NCI-H774 (cell line): ENCODE measurements at places on chromosomes 6 and 20.
A peak's percentile ranks its signal among the peaks of the same experiment; 100 is the strongest.

GRCh38 chr20:46833360-46833759, 61.3 kb upstream of the EYA2 start:
- DNase-seq = no peak

DNA sequence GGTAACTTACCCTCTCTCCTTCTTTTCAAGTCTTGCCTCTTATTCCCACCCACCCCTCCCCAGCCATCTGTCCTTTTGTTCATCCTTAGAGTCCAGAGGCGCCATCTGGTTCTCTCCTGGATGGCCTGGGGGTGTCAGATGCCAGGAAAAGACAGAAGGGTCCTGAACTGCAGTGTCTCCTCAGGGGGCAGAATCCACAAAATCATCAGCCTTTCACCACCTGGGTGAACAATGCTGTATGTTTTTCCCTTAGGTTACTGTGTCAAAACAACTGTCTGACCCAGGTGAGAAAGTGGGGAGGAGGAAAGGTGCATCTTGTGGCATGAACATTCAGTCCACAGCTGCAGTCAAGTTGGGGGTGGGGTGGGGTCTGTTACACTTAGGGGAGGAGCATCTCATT, 47.9 kb upstream of the FYN start:
- DNase-seq = no peak

DNA sequence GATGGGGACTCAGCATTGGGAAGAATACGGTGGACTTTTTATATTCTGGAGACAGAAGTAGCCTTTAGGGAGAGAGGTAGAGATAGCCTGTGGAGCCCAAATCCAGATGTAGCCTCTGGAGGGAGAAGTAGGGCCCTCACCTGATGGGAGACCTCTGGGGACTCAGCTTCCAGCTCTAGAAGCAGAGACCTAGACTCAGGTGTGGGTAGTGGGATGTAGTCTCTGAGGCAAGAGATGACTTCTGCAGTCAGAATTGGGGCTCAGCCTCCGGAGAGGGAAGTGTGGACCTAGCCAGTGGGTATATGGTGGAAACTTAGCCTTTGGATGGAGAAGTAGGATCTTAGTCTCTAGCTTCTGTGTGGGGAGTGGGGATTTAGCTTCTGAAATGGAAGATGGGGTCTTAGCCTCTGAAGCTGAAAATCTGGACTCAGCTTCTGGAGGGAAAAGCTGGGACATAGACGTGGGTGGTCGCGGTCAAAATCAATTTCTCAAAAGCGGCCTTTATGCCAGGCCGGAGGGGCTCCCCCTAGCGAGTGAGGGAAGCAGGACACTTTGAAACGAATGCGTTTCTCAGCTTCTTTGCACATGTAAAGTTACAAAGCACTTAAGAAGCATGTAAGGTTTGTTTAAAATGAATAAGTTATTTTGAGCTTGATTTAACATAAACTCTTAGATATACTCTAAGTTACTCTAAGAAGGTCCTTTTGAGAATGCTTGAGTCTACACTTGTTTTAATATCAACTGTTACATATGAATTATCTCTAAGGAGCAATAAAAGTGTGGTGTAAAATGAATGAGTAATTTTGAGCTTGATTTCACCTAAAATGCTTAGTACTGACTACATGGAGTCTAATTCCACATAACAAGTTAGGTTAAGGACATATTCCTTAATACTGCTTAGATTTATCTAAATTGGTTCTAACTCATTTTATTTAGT, 12.9 kb upstream of the ZNF343 start:
- DNase-seq = peak; percentile 2

DNA sequence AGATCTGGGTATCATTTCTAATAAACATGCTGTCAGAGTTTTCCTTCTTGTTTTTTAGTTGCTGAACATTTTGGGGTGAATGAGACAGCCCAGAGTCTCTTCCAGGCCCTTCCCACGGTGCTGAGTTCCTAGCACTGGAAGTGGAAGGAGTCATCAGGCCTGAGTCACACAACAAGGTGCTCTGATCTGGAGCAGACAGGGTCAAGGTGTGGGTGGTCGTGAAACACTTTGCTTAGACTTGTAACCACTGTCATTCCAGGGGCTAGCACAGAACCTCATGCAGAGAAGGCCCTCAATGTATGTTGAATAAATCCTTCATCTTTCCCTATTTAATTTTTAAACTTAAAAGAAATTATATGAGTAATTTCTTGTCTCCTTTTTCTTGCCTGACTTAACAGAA, 60.6 kb downstream of the TXLNB start:
- no peak for DNase-seq

DNA sequence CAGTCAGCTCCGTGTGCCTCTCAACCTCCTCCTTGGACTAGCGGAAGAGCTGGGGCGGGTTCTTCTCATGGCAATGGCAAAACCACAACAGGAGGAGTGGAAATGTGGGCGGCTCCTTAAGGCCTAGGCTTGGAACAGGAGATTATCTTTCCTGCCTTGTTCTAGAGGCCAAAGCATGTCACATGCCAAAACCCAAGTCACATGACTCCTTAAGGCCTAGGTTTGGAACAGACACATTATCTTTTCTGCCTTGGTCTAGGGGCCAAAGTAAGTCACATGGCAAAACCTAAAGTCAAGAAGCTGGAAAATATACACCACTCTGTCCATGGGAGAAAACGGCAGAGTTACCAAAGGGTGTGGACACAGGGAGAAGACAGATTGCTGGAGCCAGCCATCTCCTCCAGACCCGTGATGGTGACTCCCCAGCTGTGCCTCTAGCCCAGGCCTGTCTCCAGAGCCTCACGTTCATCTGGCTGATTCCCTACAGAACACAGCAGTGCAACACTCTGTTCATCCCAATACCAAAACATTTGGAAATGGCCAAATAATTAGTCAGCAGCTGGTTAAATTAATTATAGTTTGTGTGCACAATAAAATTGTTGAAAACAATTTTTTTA, 34.2 kb downstream of the ANKRD60 start:
- no peak for DNase-seq

- no peak for DNase-seq
Observed at GRCh38 chr6:25682324-25682723, 30.3 kb downstream of the SCGN start.

- no peak for DNase-seq
Observed at GRCh38 chr6:4678506-4679300, 97.5 kb upstream of the CDYL start.

DNA sequence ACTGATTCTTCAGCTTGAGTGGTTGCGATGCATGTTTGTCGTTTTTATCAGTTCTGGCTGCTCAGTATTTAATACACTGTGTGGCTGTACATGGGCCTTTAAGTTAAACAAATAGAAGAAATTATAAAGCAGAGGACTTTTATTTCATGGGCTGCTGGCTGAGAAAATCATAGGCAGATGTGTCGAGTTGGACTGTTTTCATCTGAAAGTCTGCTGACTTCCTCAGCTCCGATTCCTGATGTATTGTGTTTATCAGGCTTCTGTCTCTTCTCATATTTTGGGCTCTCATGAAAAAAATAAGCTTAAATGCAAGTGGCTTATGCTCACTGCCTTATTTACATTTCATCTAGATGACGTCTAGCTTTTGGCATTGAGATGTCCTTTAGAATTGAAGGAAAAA, 129.5 kb upstream of the GGTLC1 start:
- no peak for DNase-seq

DNA sequence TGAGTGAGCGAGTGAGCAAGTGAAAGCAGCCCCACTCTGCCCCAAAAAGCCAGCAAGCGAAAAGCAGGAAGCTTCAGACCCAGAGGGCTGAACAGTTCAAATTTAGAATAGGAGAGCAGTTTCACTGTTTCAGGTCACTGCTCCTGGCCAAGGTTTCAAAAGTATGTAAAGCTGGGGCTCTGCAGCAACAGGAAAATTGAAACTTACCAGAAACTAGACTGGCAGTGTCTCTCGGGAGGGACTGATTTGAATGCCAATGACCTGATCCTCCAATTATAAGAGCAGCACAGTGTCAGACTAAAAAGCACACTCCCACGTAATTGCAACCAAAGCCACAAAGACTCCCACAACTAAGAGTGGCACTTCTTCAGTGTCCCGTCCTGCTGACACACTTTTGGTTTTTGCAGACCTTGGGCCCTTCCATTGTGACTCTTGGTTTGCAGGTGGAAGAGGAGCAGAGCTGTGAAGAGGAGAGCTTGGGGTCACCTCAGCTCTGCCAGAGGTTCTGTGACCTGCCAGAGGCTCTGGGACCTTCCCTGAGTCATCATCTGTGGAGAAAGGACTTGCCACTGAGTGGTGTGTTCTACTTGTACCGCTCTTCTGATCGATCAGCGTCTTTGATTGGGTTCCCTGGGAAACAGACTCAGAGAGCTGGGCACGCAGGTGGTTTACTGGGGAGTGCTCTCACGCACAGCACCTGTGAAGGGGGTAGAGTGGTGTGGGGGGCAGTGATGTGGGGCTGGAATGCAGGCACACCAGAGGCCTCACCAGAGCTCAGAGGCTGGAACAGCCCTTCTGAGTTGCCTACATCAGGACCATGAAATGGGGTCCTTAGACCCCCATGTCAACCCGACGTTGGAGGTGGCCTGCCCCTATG, 52.7 kb upstream of the PTGIS start:
- no peak for DNase-seq

- no peak for DNase-seq
Observed at GRCh38 chr20:1500496-1500895, 9.3 kb upstream of the SIRPB2 start.

- peak; percentile 37 for DNase-seq
Observed at GRCh38 chr6:31651602-31652191, 764 bp downstream of the BAG6 start.

- no peak for DNase-seq
Observed at GRCh38 chr6:156822747-156823206, 45.6 kb downstream of the ARID1B start.

DNA sequence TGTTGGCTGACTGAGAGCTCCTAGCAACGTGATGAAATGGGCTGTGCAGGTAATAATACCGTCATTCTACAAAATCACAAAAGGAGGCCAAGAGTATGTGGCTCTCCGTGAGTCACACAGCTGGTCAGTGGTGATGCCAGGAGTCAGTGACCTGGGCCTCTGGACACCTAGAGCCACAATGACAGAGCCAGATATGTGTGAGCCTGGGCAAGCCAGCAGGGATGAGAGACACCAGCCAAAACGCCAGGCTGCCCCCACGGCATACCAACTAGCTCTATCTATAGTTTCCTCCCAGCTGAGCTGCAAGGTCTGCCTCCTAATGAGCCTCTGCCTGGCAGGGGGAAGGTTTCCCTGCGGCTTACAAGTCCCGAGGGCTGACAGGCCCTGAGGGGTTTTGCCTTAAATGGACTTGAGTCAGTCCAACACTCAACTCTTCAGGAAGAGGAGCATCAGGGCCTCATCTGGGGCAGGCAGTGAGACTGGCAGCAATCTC, 70.0 kb downstream of the CPNE5 start:
- no peak for DNase-seq

- DNase-seq = no peak
Observed at GRCh38 chr6:108944707-108945680, 96.8 kb downstream of the ARMC2 start.

GRCh38 chr20:53793783-53794383, 200.2 kb upstream of the ZNF217 start:
- DNase-seq = no peak

GRCh38 chr6:43328528-43328927, 19.9 kb upstream of the CRIP3 start:
- DNase-seq = no peak

- DNase-seq = no peak
Observed at GRCh38 chr20:23088866-23089265, 2.7 kb upstream of the CD93 start.

GRCh38 chr6:13558718-13559117, 15.7 kb upstream of the SIRT5 start:
- no peak for DNase-seq

DNA sequence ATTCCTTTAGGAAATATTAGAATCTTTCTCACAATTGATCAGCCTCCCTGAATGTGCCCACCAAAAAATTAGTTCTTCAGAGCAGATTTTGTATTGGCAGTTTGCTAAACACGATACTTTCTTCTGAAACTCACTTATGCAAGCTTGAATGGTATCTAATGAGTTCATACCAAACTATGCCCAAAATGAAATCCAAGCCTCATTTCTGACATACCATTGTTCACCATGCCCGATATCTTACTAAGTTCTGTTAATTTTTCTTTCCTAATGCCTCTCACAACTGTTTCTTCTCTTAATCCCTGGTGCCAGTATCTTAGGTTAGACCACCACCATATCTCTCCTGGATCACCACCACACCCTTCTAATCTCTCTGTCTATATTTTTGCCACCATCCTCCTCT, 755.9 kb downstream of the KIF16B start:
- DNase-seq = no peak

DNA sequence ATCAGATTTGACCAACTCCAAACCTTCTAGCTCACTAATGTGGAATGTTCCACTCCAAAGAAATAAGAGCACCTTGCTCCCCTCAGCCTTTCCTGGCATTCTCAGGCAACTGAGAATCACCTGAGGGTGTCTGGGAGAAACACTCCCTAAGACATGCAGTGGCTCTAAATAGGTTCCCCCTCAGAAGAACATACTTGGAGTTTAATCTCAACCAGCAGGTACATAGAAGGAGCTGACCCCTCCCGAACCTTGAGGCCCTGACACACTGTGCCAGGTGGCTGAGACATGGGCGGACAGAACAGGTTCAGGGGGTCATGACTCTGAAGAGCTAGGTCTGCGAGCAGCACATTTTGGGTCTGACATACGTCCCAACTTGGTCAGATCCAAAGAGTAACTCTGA, 107.6 kb upstream of the MAP3K4 start:
- no peak for DNase-seq

DNA sequence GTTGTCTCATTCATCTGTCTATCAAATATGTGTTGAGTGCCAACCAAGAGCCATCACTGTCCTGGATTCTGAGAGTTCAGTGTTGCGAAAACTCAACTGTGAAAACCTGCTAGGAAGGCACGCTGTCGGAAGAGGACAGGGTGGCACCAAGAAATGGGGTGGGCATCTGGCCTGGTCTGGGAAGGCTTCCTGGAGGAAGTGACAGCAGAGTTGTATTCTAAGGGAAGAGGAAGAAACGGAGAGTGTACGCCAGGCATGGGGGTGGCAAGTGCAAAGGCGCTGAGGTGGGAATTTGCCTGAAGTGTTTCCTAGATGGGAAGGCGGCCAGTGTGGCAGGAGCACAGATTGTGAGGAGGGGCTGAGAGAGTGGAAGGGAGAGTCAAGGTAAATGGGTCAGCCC, 91.2 kb downstream of the ANKRD60 start:
- DNase-seq = no peak

DNA sequence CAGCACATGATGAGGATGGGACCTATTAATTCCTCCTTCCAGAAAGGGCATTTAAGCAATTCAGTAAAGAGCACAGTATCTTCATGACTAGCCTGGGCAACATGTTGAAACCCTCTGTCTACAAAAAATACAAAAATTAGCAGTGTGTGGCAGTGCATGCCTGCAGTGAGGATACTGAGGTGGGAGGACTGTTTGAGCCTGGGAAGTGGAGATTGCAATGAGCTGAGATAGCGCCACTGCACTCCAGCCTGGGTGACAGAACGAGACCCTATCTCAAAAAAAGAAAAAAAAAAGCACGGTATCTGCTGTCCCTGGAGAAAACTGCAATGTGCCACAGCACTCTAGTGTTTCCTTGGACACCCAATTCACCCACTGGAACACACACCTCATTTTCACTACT, 18.4 kb downstream of the SAMD3 start:
- DNase-seq = no peak

- DNase-seq = peak; percentile 50
Observed at GRCh38 chr6:102798636-102799035, 1405.1 kb downstream of the GRIK2 start.
